ENCODE measurements at places on chromosomes 3 and 15.

- DNase-seq, result no peak
Observed at GRCh38 chr3:133283958-133284807, 115.7 kb upstream of the BFSP2 start.

DNA sequence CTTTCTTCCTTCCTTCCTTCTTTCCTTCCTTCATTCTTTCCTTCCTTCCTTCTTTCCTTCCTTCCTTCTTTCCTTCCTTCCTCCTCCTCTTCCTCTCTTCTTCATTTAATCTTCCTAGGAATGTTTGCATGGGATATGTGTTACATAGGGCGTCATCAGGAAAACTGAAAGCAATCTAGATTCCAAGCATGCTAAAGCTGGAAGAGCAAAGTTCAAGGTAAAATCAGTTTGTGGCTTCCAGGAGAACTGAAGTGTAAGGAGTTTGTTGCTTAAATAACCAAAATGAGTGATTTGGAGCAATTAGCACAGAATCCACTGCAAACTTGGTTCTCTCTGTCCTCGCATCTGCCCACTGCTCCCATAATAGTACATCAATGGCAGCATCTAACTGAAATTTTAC, 716.2 kb downstream of the GBE1 start:
- DNase-seq, result no peak

DNA sequence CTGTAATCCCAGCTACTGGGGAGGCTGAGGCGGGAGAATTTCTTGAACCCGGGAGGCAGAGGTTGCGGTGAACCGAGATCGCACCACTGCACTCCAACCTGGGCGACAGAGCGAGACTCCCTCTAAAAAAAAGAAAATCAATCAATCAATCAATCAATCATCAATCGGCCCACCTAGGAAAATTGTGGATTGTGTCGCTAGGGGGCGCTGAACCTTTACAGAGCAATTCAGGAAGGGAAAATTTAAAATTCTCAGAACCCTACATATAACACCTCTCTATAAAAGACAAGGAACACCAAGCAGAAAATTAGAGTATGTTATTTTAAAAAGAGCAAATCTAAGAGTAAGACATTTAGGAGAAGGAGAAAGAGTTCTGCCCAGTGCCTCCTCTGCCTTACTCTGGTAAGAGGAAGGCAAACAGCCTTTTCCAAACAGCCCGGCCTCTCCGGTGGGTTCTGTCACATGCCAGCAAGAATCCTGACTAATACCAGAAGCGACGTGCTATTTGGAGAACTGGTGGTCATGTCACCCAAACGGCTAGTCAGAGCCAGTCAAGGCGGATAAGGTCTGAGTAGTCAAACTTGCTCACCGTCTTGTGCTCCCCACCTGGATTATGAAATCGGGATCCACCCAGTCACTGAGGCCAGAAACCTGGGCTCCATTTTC, 22.3 kb upstream of the SMCO1 start:
- DNase-seq, result peak; percentile 22

- no peak for DNase-seq
Observed at GRCh38 chr15:60616147-60616546, 137.2 kb upstream of the ICE2 start.

- peak; percentile 72 for DNase-seq
Observed at GRCh38 chr15:40859206-40859851, 14.7 kb downstream of the RHOV start.

Measured in stimulated activated CD8-positive, alpha-beta memory T cell treated with anti-CD3 and anti-CD28 coated beads, Interleukin-7, amount 100 ng/mL, for 1 hour (primary cell).